HAP-1 (cell line): ENCODE measurements at places on chromosomes 4 and X.

- no peak for DNase-seq
These were observed 28.1 kb downstream of the ZNF81 start for GRCh38 chrX:47864785-47865184.

DNA sequence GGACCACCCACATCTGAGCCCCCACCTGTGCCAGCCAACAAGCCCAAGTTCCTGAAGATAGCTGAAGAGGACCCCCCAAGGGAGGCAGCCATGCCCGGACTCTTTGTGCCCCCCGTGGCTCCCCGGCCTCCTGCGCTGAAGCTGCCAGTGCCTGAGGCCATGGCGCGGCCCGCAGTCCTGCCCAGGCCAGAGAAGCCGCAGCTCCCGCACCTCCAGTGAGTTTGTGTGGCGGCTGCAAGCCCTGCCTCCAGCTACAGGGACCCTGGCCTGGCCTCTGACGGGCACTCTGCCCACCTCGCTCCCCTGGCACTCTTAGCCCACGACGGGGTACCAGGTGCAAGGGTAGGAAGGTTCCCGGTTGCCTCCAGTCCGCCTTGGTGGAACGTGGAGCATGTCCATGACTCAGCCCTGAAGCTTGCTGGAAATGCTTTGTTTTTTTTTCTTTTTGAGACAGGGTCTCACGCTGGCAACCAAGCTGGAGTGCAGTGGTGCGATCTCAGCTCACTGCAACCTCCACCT lies 13.7 kb upstream of the ADD1 start:
- DNase-seq = no peak

GRCh38 chrX:27751976-27752375 lies 55.8 kb upstream of the MAGEB10 start:
- DNase-seq = no peak

GRCh38 chr4:120733968-120734367 lies 188.6 kb downstream of the PRDM5 start:
- no peak for DNase-seq

GRCh38 chr4:71472946-71473345 lies 134.1 kb downstream of the SLC4A4 start:
- no peak for DNase-seq

DNA sequence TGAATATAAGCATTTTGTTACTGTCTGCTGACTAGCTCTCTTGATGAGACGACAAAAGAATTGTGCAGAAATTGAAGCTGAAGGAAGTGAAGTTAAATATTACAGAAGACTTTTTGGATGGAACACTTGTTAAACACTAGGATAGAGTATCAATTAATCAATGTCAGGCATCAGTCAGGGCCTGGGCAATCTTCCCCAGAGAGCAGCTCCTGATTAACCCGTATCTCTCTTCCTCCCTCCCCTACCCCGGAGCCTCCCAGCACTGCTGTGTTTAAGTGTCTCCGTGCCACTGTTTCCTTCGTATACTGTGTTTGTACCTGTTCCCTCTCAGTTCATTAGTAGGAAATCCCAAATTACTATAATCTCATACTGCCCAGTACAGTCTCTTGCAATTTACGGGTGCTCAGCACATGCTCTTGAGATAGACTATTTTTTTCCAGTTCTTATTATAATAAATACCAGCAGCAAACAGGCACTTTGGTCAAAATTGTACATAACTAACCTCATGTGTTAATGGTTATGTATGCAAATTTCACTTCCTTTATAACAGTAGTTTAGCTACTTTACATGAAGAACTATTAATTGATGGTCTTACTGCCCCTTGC lies 765.7 kb upstream of the FTHL17 start:
- DNase-seq = no peak

GRCh38 chr4:20735931-20736330 lies 35.7 kb downstream of the PACRGL start:
- DNase-seq = no peak

- no peak for DNase-seq
These were observed 372.2 kb downstream of the INPP4B start for GRCh38 chr4:142473960-142474338.

- DNase-seq = peak; percentile 24
These were observed 47.0 kb upstream of the SCOC start for GRCh38 chr4:140326395-140326993.

- DNase-seq = no peak
These were observed 86.7 kb upstream of the SRD5A3 start for GRCh38 chr4:55259294-55259693.

- DNase-seq = no peak
These were observed 1.7 kb upstream of the PCDH10 start for GRCh38 chr4:133147286-133147821.

DNA sequence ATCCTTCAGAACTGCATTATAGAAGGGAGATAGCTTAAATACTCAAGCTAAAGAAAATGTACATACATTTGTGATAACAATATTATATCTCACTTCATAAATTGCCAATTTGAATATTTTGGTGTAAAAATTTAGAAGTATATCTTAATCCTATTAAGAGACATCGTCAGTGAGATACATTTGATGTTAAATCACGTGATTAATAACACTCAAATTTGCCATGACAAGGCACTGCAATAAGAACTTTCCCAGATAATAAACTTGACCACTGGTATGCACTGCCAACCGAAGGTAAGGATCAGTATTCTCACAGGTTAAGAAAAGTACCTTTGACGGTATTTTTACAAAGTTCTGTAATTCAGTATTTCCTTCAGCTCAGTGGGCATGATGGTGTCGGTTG lies 764.7 kb upstream of the FRG1 start:
- DNase-seq = no peak

GRCh38 chr4:74368596-74368995 lies 3.7 kb downstream of the EREG start:
- DNase-seq = no peak

GRCh38 chr4:15400981-15401671 lies 26.7 kb upstream of the C1QTNF7 start:
- DNase-seq = no peak

DNA sequence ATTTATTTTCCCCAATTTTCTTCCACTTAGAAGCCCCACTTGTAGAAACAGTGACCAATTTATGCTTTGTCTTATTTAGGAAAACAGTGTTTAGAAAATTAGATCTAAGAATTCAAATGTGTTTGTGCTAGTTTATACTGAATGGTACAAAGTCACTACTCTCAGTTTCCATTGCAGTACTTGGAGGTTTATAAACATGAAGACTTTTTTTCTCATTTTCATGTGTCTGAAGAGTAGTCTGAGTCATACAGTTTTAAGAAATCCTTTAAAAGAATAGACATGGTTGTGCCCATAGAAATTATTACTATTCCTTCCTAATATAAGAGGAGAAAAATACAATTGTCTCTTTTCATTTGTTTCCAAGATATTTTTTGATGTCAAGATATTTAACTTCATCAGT lies 458.7 kb downstream of the NAF1 start:
- no peak for DNase-seq

DNA sequence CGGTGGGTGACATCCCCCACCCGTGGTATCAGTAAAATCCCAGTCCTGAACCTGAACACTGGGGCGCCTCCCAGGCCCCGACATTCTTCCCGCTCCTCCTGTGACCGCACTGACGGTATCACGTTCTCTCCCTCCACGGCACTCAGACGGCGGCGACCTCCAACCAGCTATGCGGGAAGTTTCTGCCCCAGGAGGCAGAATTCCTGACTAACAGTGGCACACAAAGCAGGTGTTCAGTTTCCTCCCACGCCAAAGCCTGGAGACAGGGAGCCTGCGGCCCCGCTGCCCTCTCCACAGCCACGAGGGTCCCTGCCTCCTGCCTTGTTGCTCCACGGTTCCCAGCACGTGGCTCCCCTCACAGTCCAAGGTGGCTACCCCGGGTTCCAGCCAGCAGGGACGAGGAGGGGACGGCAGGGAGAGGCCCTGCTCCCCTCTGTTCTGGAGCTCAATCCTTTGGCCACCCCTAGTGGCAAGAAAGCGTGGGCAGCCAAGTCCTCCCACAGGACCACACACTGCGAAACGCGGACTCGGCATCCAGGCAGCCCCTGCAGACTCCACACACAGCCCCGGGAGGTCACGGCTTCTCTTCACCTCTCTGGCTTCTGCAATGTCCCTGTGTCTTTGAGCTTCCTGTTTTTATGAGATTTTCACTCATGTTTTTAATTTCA lies 15.2 kb downstream of the CTBP1 start:
- no peak for DNase-seq

GRCh38 chrX:70553516-70553915 lies 108.9 kb downstream of the DLG3 start:
- no peak for DNase-seq

GRCh38 chrX:8139716-8140115 lies 31.4 kb downstream of the VCX2 start:
- no peak for DNase-seq

DNA sequence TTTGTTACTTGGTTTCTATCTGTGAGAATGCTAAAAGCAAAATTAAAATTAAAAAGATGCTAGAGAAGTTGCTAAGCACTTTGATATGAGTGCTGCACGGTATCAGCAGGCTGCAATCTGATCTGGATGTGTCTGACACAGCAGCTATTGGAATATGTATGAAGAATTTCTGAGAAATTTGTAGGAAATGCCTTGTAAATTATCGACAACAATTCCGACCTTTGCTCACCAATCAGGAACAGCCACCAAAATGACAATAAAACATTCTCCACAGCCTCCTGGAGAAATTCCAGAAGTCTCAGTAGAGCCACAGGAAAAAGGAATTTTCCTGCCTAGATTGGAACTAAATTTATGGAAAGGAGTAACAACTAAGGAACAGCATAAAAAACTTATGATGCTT lies 82.5 kb downstream of the TIGD2 start:
- no peak for DNase-seq

DNA sequence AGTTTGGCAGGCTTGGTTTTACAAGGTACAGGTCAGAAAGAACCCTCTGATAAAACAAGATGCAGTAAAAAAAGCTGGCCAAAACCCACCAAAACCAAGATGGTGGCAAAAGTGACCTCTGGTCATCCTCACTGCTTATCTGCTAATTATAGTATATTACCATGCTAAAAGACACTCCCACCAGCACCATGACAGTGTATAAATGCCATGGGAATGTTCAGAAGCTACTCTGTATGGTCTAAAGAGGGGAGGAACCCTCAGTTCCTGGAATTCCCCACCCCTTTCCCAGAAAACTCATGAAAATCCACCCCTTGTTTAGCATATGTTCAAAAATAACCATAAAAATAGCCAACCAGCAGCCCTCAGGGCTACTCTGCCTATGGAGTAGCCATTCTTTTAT lies 38.1 kb upstream of the CXCL13 start:
- DNase-seq = no peak

DNA sequence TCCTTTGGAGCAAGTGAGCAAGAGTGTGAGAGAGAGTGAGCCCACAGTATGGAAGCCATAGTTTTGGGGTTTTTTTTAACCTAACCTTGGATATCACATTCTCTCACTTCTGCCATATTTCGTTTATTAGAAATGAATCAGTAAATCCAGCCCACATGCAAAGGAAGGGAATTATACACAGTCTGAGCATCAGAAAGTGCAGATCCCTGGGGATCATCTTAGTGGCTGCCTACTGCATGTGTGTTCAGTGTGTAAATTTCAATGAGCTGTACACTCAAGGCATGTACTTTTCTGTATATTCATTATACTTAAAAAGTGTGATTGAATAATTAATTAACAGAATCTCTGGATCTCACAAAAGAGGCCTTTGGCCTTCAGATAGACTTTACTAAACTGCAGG lies 133.8 kb upstream of the PRPS2 start:
- no peak for DNase-seq

DNA sequence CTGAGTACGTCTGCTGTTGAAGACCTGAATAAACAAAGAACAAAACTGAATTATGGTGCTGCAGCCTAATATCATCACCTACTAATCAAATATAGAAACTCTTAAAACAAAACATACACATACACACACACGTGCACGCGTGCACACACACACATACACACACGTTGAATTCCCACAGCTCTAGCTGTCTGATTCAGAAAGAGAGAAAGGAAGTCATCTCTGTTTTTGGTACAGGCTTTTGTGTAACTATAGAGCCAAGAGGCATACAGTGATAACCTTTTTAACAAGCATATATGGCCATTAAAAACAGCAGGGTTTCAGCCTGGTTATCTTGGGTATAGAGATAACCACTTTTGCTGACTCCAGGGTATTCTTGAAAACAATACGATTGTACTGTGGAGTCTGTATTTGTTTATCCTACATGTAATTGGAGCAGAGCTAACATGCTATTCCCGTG lies 823.2 kb downstream of the CCSER1 start:
- no peak for DNase-seq

DNA sequence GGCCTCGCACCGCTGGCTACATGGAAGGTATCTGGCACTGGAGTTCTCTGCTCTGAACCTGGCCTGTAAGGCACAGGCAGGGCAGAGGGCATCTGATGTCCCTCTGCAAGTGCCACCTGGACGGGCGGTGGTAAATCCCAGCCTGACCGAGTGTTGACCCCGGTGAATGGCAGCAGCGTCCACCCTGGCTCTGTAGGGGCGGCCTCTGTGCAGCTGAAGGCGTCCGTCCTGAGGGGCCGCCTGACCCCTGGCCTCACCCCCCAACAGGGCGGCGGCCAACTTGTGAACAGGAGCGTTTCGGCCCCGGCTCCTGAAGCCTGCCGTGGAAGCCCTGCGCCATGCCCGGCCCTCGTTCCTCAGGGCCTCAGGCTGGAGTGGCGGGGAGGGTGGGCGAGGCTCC lies 51.4 kb downstream of the CPZ start:
- DNase-seq = no peak

GRCh38 chrX:39772057-39772832 lies 325.5 kb downstream of the BCOR start:
- peak; percentile 67 for DNase-seq

DNA sequence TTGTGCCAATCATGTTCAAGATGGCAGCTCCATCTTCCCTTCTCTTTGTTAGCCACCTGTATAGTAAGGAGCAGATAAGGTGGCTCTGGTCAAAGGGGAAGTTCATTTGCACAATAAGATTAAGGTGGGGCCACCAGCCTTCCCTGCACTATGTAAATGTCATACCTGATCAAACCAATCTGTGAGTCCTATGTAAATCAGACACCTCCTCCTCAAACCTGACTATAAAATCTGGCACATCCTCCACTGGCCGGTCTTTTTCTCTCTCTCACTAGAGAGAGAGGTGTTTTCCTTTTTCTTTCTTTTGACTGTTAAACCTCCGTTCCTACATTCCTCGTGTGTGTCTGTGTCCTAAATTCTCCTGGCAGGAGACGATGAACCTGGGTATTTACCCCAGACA lies 572.5 kb upstream of the AADAT start:
- no peak for DNase-seq

- no peak for DNase-seq
These were observed 692.5 kb downstream of the C4orf33 start for GRCh38 chr4:129788486-129788885.

- DNase-seq = no peak
These were observed 32.2 kb downstream of the TFDP3 start for GRCh38 chrX:133185938-133186337.
